ENCODE measurements at places on chromosomes 7 and 10.

GRCh38 chr10:4006051-4006450 is 221.0 kb upstream of the KLF6 start:
- no peak for DNase-seq

DNA sequence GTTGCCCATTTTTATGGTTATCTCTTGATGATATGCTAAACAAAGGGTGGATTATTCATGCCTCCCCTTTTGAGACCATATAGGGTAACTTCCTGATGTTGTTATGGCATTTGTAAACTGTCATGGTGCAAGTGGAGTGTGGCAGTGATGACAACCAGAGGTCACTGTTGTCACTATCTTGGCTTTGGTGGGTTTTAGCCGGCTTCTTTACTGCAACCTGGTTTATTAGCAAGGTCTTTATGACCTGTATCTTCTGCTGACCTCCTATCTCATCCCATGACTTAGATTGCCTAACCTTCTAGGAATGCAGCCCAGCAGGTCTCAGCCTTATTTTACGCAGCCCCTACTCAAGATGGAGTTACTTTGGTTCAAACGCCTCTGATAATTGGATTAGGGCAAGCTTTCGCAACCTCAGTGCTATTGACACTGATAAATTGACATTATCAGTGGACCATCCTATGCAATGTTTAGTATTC is 36.9 kb downstream of the BAG3 start:
- DNase-seq: no peak

- DNase-seq: peak; percentile 46
Observed at GRCh38 chr7:74289659-74290552, 699 bp downstream of the CLIP2 start.

GRCh38 chr10:114632869-114633715 is 25.0 kb downstream of the ABLIM1 start:
- peak; percentile 92 for DNase-seq

GRCh38 chr7:1616741-1617140 is 46.9 kb upstream of the PSMG3 start:
- DNase-seq: no peak

- no peak for DNase-seq
Observed at GRCh38 chr10:126674741-126675515, 4.4 kb upstream of the C10orf90 start.

DNA sequence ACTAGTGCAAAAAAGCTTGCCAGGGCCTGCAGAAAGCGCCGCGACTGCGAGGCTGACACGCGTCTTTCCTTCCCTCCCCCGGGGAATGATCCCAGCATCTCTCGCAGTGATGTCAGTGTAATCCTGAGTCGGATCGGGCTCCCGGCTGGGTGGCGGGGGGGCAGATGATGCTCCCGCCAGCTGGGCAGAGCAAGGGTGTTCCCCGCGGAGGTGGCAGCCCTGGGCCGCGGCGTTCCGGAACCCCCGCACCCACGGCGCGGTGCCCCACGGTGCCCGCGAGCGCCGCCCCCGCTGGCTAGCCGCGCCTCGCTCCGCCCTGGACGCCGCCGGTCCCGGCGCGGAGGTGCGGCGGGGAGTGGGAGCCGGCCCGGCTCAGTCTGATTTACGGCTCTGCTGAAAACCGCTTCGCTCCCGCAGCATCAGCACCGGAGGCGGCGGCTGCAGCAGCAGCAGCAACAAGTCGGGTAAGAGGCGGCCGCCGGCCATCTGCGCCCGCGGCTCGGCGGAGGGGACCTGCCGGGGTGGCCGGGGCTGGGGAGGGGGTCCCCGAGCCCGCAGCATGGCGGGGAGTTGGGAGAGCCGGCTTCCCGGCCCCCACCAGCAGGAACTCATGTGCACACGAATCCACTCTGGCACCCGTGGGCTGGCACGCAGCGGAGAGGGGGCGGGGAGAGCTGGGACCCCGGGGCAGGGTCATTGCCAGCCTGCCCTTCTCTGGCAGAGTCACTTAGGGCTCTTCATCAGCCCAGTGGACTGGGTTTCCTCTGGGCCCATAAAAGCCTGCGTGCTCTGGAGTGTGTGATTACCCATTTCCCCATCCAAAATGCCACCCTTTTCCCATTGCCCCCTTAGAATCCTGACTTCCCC is at the start of gene ZNF365:
ZNF365 (plus strand) TSS at position 375 of the 867 bp plus-strand sequence. CDS start 1,825 bp downstream, outside the sequence.
- DNase-seq: peak; percentile 49

GRCh38 chr7:155296006-155296787 is 1.5 kb upstream of the INSIG1 start:
- DNase-seq: no peak

GRCh38 chr7:22420973-22421635 is 64.2 kb upstream of the RAPGEF5 start:
- no peak for DNase-seq

DNA sequence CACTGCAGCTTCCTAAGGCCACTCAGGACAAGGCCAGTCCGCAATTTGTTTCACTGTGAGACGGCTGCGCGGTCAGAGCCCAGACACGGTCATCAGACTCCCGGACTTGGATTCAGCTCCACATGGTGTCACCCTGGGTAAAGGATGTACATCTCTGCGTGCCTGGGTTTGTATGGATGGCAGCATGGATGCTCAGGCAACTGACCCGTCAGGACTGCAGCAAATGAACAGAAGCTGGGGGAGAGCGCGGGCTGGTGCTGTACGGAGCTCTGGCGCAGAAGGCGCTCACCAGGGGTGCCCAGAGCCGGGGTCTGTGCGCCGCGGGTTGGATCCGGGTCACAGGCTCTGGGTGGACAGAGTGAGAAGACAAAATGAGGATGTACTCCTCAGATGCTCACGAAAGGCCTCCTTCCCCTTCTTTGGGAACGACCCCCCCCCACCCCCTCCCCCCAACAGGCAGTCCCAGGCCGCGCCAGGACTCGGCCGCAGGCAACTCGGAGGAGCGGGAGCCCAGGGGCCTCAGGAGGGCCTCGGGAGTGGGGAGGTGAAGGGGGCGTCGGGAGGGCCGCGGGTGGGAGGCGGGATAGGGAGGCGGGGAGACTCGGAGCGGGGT is 92.4 kb downstream of the CXCL12 start:
- DNase-seq: no peak

GRCh38 chr10:63105225-63106110 is 27.7 kb upstream of the NRBF2 start:
- no peak for DNase-seq

- no peak for DNase-seq
Observed at GRCh38 chr10:110843031-110843430, 28.7 kb upstream of the PDCD4 start.

DNA sequence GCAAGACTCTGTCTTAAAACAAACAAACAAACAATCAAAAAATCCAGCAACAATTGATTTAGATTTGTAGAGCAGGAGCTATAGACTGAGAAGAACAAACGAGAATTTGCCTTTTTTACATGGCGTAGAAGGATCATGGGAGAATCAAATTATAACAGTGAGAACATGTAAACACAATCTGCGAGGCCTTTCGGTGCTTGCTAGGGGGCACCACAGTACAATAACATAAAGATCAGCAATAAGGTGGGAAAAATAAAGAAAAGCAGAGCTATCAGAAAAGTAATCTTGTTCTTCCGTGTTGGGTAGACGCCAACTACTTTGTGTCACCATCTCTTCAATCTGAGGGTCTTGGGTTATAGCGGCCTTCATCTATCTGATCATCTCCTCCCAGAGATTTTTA is 82.2 kb downstream of the NOD1 start:
- no peak for DNase-seq

- no peak for DNase-seq
Observed at GRCh38 chr7:115009139-115009538, 87.2 kb downstream of the MDFIC start.

GRCh38 chr10:6755781-6756460 is 175.8 kb upstream of the PRKCQ start:
- no peak for DNase-seq

GRCh38 chr7:137196648-137197047 is 146.9 kb downstream of the PTN start:
- no peak for DNase-seq
